ENCODE measurements at places on chromosomes 11 and 22.

GRCh38 chr22:27581236-27581635, 220.3 kb downstream of the MN1 start:
- no peak for DNase-seq

- no peak for DNase-seq
Measured at GRCh38 chr11:27470166-27470565, 2.4 kb downstream of the LGR4 start.

DNA sequence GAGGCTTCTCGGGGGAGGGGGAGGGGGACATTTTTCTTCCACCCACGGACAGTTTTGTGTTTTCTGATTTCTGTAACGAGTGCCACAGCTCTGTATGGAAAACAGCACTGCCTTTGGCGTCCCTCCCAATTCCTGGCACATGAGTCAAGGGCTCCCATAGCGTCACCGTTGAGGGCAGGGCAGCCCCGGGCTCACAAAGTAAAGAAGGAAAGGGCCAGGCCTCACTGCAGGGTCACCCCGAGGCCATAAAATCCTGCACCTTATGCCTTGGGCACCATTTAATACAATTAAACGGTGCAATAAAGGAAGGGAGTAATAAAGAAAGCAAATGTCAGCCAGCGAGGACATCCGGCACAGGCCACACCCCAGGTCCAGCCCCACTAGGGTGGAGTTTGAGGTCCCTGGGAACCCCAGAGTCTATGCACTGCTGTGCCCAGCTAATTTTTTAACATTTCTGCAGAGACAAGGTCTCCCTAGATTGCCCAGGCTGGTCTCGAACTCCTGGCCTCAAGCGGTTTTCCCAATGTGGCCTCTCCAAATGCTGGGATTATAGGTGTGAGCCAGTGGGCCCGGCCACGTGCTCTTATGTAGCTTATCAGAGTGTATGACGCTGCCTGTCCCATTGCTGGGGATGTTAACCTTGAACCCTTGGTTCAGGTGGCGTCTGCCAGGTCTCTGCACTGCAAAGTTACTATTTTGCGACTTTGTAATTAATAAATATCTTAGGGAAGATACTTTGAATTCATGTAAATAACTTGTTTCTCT, 13.6 kb upstream of the MUC2 start:
- DNase-seq, result no peak

GRCh38 chr11:67117176-67117575, 1.9 kb upstream of the KDM2A start:
- DNase-seq, result no peak

DNA sequence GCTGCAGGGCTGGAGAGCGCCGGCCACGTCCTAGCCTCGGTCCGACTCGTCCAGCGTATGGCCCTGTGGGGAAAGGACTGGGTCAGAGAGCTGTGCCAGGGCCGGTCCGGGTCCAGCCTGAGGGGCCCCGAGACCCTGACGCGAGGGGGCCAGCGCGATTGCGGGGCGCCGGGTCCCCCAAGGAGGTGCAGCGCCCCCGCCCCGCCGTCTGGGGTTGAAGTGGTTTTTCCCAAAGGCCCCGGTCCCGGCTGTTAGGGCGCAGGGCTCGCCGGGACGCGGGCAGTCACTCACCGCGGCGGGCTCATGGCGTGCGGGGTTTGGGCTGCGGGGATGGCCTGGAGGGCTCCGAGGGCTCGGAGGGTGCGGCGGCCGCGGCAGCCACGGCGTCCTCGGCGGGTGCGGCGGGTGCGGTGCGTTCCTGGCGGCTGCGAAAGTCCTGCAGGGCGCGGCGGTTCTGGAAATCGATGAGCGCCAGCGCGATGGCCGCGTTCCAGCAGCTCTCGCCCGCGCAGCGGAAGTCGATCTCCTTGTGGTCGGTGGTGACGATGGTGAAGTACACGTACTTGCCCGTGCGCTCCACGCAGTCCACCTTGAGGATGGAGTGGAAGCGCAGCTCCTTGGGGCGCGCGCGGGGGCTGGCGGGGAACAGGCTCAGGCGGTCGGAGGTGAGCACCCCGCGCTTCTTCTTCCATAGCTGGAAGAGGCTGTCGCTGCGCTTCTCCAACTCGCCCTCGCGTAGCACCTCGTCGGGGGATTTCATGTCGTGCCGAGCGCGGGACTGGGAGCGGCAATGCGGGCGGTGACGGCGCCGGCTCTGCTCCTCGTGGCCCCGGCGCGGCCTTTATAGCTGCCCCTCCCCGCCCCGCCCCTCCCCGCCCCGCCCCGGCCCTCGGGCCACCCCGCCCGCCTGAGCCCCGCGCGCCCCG, at the start of gene PHLDA2:
TSS of gene PHLDA2 (minus strand) at position 816 of the 926 bp plus-strand sequence. CDS start at position 760, 56 bp downstream.
- DNase-seq, result no peak

Data from stimulated activated CD8-positive, alpha-beta memory T cell treated with anti-CD3 and anti-CD28 coated beads, Interleukin-4, amount 100 ng/mL, for 1 hour (primary cell).